ENCODE measurements at places on chromosomes 6 and 20.

GRCh38 chr20:658731-659291, 5.8 kb upstream of the SRXN1 start:
- no peak for DNase-seq

DNA sequence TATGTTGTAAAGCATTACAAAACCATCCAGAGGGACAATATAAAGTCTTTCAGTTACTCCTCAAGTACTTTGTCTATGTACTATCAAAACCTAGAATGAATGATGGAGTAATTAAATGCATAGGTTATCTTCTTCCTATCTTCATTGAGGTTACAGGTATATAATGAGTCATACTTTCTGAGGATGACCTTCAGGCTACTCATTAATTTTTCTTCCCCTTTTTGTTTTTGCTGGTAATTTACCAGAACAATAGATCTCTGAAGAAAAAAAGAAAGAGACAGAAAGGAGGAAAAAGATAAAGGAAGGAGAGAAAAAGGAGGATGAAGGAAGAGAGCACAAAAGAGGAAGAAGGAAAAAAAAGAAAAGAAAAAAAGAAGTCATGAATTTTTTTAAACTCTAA, 398.4 kb downstream of the TBC1D32 start:
- DNase-seq = no peak

- DNase-seq = no peak
Observed at GRCh38 chr6:14772188-14772587, 473.7 kb upstream of the JARID2 start.

DNA sequence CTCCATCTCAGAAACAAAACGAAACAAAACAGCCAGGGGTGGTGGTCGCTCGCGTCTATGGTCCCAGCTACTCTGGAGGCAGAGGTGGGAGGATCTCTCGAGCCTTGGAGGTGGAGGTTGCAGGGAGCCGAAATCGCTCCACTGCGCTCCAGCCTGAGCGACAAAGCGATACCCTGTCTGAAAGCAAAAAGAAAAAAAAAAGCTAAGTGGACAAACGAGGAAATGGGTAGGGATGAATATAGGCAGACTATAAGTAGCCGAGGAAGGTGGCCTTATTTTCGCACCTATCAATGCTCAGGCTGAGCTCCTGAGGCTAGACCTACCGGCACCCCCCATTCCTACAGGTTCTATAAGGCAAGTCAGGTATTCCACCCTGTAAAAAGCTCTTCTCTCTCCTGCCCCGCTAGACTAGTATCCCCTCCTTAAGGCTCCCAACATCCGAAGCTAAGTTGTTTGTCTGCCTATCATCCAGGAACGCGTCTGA, 650 bp upstream of the CASP8AP2 start:
- peak; percentile 90 for DNase-seq

DNA sequence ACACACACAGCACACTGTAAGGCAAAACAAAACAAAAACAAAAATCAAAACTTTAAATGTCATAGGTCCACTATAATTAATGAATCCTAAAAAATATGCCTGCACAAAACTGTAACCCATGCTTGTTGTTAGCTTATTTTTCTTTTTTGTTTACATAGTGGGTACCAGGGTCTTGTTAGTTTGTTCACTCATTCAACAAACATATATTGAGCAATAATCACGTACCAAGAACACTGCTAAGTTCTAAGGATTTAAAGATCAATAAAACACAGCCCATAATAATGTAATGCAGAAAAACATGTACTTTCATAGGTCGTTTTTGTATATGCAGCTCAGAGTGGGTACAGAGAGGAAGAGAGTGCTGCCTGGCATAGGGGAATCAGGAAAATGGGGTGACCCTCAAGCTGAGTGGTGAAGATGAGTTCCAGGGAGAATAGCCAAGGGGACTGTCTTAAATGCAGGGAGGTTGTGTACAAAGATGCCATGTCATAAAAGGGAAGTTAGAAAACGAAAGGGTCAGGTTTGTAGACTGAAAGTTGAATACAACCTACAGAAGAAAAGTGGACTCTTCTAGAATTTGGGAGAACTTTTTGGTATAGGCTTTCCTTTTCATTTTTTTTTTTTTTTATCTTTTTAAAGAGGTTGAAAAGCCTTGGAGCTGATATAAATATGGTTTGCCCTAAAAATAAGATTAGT, 113.3 kb upstream of the TBX18 start:
- DNase-seq = no peak

GRCh38 chr6:165842281-165842936, 179.4 kb upstream of the PDE10A start:
- DNase-seq = no peak

DNA sequence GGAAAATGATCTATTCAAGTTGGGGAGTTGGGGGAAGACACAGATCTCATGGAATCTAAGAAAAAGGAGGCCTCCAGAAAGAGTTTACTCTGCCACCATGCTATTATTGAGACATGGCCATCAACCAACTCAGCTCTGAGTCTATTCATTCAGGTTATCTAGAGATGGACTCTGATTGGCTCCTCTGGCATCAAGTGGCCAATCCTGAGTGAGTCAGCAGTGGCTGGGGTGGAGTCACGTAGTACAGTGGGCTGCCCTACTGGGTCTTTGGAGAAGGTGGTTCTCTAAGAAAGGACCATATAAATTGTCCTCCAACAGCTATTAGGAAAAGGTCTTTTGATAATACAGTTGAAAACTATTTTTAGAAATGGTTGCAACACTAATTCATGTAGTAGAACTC, 42.1 kb downstream of the LYRM2 start:
- no peak for DNase-seq

- no peak for DNase-seq
Observed at GRCh38 chr6:49888742-49889431, 22.6 kb upstream of the CRISP1 start.

DNA sequence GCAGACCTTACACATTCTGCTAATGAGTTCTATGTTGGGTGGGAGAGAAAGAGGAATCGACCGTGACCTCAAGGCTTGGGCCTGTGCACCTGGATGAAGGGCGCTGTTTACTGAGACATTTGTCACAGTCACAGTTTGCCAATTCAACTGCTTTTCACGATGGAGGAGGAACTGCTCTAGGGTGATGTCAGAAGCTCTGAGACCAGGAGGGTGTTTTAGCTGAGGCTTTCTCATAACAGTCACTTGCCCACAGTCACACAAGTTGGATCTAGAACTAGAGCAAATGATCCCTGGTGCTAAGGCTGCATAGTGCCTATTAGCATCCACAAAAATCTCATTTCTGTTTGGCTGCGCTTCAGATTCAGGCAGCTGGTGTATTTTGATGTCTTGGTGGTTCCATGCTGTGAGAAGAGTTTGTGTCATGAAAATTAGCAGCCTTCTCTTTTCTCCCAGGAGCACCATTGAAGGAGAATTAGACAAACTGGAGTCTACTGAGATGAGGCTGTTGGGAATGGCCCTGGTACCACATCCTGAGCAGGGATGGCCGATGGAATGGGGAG, 83.3 kb upstream of the TGM3 start:
- no peak for DNase-seq

DNA sequence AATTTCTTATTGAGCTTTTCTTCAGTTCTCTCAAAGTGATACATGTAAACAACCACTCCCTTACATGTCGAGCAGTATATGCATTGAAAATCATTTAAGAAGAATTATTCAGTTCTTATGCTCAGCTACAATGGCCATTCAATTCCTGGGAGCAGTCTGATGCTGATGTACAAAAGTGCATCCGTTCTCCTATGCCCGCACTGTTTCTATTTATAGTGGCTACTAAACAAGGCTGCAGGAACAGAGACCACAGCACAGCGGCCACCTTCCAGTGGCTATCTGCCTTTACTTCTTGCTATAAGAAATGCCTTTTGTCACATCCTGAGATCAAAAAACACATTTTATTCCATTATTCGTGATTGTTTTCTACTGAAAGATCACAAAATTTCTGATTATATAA, 82.2 kb downstream of the FHL5 start:
- DNase-seq = no peak

- no peak for DNase-seq
Observed at GRCh38 chr6:56851541-56852259, 103.2 kb upstream of the BEND6 start.

GRCh38 chr20:23037017-23037481, 1.9 kb downstream of the SSTR4 start:
- no peak for DNase-seq

- no peak for DNase-seq
Observed at GRCh38 chr6:33450434-33450833, 3.9 kb upstream of the ZBTB9 start.

GRCh38 chr20:63606686-63607085, 20.2 kb downstream of the GMEB2 start:
- DNase-seq = no peak

DNA sequence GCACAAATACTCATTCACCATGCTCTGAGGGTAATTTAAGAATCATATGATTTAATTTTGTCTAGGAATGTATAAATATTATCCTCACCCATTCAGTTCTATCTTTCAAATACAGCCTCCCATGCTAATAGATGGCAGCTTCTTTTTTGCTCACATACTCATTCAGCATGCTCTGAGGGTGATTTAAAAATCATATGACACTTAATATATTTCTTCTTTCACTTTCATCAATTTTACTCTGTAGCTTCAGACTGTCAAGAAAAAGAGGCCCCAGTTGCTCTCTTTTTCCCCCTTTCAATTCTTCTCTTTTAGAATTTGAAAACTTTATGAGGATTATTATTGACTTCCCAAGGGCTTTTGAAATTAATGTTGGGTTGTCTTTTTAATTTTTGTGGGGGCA, 161.7 kb upstream of the LAMP5 start:
- no peak for DNase-seq

DNA sequence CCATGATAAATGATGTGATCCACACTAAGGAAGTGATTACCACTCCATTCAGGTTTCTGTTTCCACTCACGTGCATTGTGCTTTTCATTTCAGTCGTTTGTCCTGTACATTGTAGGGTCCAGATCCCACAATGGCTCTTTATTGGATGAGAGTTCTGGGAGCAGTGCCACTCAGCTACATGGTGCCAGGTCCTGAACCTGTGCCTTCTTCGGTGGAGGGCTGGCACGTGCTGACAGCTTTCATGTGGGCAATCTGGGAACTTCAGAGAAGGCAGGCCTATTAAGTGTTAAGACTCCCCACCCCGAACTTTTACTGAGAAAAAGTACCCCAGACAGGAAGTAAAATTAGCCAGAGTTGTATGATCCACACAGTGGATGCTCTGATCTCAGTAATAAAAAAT, 255.0 kb downstream of the ESR1 start:
- DNase-seq = no peak

DNA sequence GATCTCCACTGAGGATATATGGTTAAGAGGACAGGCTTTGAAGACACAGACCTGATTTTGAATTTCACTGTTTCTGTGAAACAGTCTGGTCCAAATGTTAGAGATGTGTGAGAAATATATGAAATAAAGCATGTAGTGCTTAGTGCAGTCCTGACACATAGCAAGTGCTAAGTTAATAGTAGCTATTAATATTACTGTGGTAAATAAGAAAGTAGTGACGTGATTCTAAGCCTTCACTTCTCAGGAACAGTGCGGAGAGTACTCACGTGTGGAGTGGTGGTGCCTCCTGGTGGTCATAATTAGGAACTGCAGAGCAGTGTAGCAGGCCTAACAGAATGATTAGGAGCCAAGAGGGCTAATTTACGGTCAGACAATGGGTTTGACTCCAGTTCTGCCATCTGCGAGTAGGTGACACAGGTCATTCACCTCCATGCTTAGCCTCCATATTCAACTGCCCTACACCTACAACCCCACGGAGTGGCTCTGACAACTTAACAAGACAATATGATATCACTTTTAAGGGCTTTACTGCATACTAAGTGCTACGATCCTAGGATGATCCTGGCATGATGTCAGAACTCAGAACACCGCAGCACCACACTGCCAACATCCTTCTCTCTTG, 106.2 kb downstream of the JPH2 start:
- DNase-seq = peak; percentile 49

All from KG1 (cell line).